ENCODE measurements at places on chromosomes 7 and 10.

- DNase-seq: no peak
Observed at GRCh38 chr7:107563081-107563774, 492 bp downstream of the COG5 start.

GRCh38 chr10:4066581-4067390, 281.8 kb upstream of the KLF6 start:
- DNase-seq: no peak

DNA sequence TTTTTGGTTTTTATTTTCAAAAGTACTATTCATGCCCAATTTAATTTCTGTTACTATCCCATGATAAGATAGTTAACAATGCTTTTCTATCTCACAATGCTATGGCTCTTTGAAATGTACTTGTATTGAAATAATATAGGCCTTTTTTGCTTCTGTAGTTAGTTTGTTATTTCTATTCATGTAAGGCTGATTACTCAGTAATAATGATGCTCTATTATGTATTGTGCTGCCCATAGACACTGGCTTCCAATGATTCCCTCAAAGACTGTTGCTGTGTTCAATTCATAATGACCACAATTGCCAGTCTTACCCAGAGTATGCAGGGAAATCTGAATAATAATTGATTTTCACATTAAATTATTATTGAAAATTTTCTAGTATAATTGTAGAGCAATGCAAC, 155.5 kb upstream of the POT1 start:
- DNase-seq: no peak

GRCh38 chr10:28949005-28950004, 272.0 kb downstream of the BAMBI start:
- no peak for DNase-seq

- DNase-seq: no peak
Observed at GRCh38 chr10:77431980-77432797, 205.4 kb downstream of the KCNMA1 start.

DNA sequence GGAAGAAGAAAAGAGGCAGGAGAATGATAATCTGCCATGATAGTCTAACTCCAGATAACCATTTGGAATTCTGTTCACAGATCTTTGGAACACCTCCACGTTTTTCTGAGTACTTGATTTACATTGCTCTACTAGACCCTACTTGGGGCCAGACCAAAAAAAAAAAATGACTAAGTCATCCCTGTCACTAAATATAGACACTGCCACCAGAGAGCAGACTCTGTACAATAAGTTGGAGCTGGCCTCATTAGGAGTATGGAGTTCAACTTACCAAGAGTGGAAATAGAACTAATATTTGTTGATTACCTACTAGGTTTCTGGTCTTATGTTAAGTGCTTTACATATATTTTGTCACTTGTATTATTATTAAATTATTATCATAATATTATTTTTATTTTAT, 80.9 kb upstream of the ZNF800 start:
- DNase-seq: no peak

DNA sequence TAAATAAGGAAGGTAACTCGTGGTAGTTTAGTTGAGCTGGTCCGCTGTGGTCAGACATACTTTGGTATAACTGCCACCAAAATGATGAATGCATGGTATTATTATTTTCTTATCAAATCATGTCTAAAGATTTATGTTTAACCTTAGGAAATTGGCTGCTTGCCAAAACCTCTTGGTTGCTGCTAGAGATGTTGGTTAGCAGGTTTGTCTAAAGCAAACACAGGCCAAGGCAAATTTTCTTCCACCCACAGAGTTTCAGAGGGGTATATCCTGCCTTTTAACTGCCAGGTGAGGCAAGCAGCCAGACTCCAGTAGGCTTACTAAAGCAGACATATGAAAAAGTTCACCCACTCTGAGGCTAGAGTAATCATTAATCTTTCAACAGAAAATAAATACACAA, 101.4 kb downstream of the SEMA3E start:
- DNase-seq: no peak

DNA sequence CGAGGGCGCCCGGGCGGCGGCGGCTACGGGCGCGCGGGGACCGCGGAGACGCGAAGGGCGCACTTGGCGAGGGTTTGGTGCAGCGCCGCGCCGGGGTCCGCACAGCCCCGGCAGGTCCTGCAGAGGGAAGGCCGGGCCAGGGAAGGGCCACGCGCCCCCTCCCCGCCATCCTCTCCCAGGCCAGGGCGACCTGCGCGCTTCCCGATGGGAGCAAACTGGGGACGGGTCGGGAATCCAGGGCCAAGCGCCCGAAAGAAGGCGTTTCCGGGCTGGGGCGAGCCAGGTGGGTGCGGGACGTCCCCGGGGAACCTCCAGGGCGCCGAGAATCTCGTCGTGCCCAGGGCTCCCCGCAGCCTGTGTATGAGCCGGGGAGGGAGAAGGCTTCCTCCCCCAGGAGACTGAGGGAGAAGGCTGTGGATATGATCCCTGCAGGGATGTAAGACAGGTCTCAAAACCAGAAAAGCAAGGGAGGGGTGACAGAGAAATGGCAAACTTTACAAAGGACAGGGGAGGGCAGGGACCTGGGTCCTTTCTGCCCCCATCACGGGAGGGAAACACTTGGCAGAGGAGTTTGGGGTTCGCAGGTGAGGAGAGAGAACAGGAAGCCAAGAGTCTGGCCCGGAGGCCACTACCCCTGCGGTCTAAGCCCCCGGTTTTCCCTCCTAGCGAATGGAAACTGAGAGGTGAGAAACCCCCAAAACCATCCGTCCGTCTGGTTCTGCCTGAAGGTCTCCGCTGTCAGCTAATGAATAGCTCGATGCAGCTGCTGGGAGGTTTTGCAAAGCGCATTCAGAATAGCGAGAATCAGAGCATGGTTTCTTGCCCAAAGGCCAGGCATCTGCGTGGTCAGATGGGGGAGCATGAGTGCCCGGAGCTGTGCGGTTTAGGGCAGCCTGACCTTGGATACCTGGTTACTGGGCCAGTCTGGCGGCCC, 674 bp downstream of the AMZ1 start:
- DNase-seq: no peak

- DNase-seq: no peak
Observed at GRCh38 chr7:27235387-27236311, 7.0 kb upstream of the EVX1 start.

DNA sequence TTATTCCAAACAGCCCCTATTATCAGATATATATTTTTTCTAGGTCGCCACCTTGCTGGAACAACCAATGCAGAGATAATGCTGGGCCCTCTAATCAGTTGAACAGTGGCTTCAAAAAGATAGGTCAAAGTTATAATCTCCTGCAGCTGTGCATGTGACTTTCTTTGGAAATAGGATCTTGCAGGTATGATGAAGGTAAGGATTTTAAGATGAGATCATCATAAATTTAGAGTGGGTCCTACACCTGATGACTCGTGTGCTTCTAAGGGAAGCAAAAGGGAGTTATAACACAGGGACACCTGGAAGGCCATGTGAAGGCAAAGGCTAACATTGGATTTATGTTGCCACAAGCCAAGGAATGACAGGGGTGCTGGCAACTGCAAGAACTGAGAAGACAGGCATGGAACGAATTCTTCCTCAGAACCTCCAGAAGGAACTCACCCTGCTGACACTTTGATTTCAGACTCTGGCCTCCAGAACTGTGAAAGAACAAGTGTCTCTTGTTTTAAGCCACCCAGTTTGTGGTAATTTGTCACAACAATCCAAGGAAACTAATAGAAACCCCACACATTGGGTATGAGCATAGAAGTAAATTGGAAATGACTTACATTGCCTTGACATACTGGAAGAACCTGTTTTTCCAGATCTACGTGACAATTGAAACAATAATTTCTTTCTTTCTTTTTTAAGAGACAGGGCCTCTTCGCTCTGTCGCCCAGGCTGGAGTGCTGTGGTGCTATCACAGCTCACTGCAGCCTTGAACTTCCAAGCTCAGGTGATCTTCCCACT, 34.4 kb downstream of the CCDC71L start:
- no peak for DNase-seq

- no peak for DNase-seq
Observed at GRCh38 chr10:77689339-77689738, 51.7 kb upstream of the KCNMA1 start.

GRCh38 chr10:33265621-33266020, 68.8 kb downstream of the NRP1 start:
- DNase-seq: no peak

DNA sequence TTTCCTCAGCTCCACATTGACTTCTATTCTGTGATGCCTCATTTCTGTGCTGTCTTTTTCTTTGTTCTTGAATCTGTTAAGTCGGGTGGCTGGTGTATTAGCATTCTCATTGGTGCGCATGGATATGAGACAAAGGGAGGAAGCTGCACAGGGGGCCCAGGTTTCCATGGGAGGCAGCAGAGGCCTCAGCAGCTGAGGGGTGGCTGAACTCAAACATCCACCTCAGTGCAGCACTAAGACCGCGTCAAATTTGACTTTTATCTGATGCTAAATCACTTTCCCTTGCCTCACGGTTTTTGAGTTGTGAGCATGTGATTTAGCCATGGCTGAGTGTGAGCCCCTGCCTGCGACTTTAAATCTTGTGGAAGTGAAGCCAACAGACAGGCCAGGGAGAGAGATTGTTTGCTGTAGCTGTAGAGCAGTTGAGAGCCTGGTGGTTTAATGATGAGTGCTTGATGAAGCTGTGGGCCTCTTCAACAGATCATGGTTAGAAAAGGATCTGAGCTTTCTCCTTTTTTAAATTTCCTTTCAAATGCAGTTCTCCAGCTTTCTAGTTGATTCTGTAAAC, 193.3 kb upstream of the ZNF804B start:
- DNase-seq: no peak

DNA sequence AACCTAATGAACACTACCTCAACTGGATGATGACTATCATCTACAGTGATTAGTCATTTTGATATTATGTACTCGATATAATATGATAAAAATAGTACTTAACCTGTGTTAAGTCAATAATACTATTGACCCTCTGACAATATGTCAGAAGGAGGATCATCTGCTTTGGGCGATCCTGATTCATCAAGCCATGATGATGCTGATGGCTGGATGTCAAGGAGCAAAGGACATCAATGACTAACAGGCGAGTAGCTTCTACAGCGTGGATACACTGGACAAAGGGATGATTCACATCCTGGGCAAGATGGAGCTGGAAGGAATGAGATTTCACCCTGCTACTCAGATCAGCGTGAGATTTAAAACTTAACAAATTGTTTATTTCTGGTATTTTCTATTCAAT, 94.4 kb upstream of the SKAP2 start:
- DNase-seq: peak; percentile 86

GRCh38 chr7:35694161-35694783, 663 bp downstream of the HERPUD2 start:
- no peak for DNase-seq

GRCh38 chr7:115533785-115534184, 496.8 kb downstream of the TFEC start:
- DNase-seq: no peak

DNA sequence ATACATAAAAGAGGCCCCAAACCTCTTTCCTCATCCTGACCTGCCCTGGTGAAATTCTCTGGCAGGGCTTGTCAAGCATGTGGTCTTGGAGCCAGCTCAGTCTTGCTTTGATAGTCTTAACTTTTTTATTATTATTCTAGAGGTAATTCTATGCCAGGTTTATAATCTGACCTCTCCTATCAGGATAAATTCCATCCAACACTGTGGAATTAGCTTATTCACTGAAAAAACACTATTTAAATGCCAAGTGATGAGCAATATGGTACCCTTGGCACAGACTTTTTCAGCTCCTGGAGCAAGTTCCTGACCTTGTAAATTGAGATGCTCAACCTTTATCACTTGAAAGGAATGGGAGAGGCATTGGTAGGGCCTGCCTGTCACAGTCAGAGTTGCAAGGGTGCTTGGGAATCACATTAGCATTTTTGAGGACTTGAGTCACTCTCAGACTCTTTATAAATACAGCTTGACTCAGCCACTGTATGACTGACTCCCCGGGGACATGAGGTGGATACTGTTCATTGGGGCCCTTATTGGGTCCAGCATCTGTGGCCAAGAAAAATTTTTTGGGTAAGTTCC, at the start of gene CPA4:
TSS of gene CPA4 (plus strand) at position 480 of the 576 bp plus-strand sequence. CDS start at position 500, 20 bp downstream.
- DNase-seq: peak; percentile 37

DNA sequence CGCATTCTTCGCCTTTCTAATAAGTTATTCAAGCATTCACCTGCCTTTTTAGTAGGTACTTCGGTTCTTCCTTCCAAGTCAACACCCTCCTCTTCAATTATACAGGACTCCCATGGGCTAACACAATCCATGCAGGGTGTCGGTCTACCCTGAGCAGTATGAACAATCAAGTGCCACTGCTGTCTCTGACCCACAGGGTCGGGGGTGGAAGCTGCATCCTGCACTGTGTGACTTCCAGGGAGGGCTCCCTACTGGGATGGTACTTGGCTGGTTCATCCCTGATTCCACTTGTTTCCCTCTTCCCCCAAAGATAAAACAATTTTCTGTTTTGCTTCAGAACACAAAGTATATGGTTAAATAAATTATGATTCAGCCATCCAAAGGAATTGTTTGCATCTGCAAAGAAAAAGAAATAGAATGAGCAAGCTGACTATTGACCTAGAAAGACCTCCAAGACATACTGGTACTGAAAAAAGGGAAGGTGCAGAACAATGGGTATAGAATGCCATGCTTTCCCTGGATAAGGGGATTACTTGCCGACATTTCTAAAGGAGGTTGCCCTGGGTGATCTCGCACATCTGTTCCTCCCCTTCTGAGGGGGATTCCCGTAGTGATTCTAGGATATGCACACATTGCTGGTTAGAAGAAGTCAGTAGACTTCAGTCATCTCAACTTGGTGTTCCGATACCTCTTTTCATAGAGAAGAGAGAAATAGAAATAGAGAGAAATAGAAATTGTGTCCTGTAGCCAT, 89.1 kb upstream of the AGR3 start:
- DNase-seq: no peak

DNA sequence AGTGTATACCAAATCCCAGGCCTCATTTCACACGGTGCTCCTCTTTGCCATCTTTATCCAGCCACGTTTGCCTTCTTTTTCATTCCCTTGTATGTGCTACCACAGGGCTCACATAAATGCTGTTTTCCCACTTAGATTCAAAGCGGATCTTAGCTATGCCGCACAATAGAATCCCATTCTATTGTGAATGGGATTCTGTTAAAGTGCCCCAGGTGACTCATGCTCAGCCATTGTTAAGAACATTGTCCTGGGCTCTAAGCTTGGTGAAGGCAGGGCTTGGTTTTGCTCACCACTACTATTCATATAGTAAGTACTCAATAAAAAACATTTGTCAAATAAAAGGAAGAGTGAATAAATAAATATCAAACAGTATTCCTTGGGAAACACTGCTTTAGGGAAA, 72.3 kb upstream of the PHYHIPL start:
- no peak for DNase-seq

- DNase-seq: no peak
Observed at GRCh38 chr7:70237256-70237655, 639.0 kb downstream of the AUTS2 start.

DNA sequence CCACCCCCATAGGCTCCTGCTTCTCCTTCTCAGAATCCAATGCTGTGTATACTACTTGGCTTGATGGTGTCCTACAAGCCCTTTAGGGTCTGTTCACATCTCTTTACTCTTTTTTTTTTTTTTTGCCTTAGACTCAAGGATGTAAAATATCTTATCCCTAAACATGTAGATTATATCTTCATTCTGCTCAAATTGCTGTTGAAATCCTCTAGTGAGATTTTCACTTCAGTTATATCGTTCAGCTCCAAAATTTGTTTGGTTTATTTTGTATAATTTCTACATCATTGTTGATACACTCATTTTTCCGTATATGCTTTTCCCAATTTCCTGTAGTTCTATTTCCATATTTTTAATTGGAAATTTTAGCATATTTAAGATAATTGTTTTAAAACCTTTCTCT, 1.8 kb upstream of the AKR1C3 start:
- DNase-seq: no peak

GRCh38 chr10:43028143-43028542, 48.7 kb upstream of the RET start:
- no peak for DNase-seq

Measured in kidney capillary endothelial cell (primary cell).